Activated CD8-positive, alpha-beta T cell treated with anti-CD3 and anti-CD28 coated beads for 36 hours (primary cell): ENCODE measurements at places on chromosomes 5 and 9. TPM values are rescaled to one million over a fixed set of nuclear protein-coding genes. Genes with fewer than 3 reads are reported as not detected.

NUTM2G gene
- not detected for total RNA-seq

TMCO6 gene
- 31.7 TPM for total RNA-seq

RLN1 gene
- total RNA-seq, result 1.3 TPM

DNA sequence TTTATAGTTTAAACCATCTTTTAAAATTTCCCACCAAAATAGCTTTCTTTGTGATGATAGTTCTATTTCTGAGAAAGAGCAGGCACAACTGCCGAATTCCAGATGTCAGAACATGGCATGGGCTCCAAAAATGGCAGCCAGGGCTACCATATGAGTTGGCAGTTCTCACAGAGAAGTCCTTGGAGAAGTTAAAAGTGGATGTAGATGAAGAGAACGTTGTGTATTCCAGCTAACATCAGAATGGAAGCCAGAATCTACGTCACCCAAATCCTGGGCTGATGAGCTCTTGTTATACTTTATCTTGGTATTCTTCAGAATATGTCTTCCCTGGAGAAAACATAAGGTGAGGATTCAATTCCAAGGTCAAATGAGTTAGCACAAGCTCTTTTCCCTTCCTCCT is 66.9 kb upstream of the BASP1 start:
- DNase-seq, result no peak

GRCh38 chr9:95088421-95089161 is 228.9 kb downstream of the FANCC start:
- DNase-seq, result no peak

DNA sequence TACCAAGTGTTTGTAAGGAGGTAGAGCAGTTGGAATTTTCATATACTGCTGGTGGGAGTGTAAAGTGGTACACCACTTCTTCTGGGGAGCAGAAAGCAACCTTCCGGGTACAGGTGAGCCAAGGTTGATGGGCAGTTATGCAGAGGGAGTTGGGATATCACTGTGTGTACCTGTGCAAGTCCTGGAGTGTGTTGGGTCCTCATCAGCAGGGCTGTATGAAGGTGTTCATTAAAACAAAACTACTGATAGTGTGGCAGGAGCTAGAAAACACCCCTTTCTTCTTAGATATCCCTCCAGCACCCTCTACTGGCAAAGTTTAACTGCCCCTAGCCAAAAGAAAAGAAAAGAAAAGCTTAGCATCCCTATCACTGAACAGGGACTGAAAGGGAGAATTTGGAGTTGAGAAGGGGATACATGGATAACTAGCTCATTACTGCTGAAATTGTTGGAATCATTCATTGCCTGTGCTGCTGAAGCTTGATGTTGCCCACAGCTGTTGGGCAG is 10.7 kb downstream of the MARCHF6 start:
- no peak for DNase-seq

- no peak for DNase-seq
Measured at GRCh38 chr9:121260457-121261106, 7.4 kb upstream of the GSN start.

- no peak for DNase-seq
Measured at GRCh38 chr5:2697446-2698200, 53.9 kb downstream of the IRX2 start.

- no peak for DNase-seq
Measured at GRCh38 chr5:96943799-96944198, 7.9 kb downstream of the LNPEP start.

DNA sequence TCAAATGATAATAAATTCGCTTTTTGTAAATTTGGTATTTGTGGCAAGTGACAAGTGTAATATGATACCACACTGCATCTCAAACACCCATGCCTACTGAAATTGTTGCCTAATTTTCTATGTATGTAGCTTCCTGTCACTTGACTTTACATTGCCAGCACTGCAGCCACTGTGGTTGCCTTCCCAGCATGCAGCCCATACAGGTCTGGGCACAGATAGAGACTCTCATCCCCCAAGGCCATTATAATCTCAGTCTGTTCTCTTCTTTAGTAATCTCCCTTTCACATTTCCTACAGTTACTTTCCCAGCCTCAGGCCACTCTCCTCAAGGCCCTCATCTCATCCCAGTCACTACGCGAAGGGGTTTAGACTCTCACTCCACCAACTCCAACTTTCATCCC is 1200.6 kb downstream of the PTPRD start:
- no peak for DNase-seq
